Skeletal muscle tissue (tissue), 5 donors: ENCODE measurements at places on chromosomes 5 and 9. TPM values are rescaled to one million over a fixed set of nuclear protein-coding genes. Genes with fewer than 3 reads are reported as not detected.

Gene PIP5KL1
- total RNA-seq: not detected

Gene SH3PXD2B
- 12.0 TPM for total RNA-seq

Gene SGCD
- total RNA-seq: 73.6 TPM

Gene AHRR
- total RNA-seq: 1.0 TPM

Gene C5orf52
- total RNA-seq: not detected

Gene RELL2
- total RNA-seq: under 0.01 TPM

Gene TAF11L7
- total RNA-seq: not detected

Gene NXNL2
- 0.52 TPM for total RNA-seq

Gene RPL35
- 2,732 TPM for total RNA-seq

Gene VCP
- 212 TPM for total RNA-seq

Gene RORB
- total RNA-seq: under 0.01 TPM

Gene ANKRD31
- under 0.01 TPM for total RNA-seq

Gene PROB1
- 23.5 TPM for total RNA-seq

Gene SPOCK1
- total RNA-seq: 3.7 TPM

Gene SLC6A19
- under 0.01 TPM for total RNA-seq

Gene GRIA1
- 1.0 TPM for total RNA-seq

Gene OMD
- total RNA-seq: 4.7 TPM

Gene PPIC
- total RNA-seq: 13.6 TPM

Gene GPR151
- not detected for total RNA-seq

Gene SOHLH1
- total RNA-seq: under 0.01 TPM

Gene TLR4
- 8.9 TPM for total RNA-seq
